ENCODE measurements at places on chromosomes 7 and 10. TPM values are rescaled to one million over a fixed set of nuclear protein-coding genes. Genes with fewer than 3 reads are reported as not detected.
A peak's percentile ranks its signal among the peaks of the same experiment; 100 is the strongest.

Gene JCAD
- total RNA-seq = 0.31 TPM

Gene ZNF239
- total RNA-seq = 1.7 TPM

Gene DPP6
- total RNA-seq = not detected

Gene EIF5AL1
- 0.34 TPM for total RNA-seq

Gene SLC13A4
- not detected for total RNA-seq

Gene FBXL13
- 0.54 TPM for total RNA-seq

Gene KMT2C
- 59.5 TPM for total RNA-seq

Gene SMKR1
- total RNA-seq = 4.8 TPM

DNA sequence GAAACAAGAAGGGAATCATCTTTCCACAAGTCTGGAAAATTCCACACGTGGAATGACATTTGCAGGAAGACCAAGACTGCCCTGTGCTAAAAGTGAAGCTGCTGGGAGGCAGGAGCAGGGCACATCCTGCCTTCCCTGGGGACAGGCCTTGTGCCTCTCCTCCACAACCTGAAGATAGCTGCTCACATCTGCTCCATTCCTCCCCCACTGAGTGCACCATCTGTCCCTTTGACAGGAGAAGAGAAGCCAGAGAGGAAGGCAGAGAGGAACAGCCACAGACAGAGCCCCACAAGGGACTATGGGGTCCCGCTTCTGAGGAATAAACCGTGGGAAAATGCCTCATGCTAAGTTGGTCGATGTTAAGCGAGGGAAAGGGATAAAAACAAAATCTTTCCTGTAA, 15.9 kb upstream of the FAM171A1 start:
- no peak for DNase-seq

GRCh38 chr7:157889480-157889879, 552.7 kb downstream of the DNAJB6 start:
- no peak for DNase-seq

DNA sequence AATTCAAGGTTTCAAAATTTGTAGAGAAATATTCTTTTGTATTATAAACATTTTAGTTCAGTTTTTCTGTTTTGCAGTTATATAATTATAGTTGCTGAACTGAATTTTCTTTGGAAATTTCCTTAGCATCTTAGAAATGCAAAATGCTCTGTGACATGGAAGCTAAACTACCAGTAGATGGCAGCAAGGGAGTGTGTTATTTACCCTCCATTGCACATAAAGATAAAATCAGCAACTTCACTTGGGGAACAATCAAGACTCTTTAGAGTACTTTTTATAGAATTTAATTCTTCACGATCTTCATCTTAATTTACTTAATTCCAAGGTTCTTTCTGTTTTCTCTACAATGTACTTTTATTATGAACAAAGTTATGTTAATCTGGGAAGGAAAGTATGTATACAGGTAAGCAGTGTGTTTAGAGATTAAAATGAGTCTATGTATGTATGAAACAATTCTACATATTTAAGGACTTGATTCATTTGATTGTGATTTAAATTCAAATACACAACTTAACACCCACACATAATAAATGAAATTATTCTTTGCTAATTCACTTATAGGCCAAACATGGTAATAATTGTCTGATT, 404.2 kb downstream of the THSD7A start:
- DNase-seq = no peak

DNA sequence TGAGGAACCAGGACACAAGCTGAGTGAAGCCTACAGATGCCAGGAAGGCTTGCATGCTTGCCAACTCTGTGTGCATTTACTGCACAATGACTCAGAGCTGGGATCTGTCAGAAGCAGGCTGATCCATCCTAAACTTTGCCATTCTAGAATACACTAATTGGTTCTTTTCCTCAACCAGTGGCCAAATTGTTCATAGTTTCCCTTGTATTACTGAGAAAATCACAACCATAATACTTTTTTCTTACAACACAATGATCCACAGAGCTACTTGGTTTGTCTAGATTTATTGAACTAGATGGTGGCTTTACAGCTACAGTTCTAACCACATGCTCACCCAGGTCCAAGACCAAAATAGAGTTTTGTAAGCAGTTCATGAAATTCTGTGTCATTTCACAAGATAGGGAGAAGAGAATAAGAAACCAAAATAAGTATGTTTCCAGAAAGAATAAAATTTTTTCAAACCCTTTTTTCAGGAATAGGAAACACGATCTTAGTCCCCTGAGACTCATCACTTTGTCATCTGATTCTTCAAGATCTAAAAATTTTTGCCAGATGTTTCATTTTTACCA, 21.0 kb upstream of the LRRC17 start:
- DNase-seq = no peak

DNA sequence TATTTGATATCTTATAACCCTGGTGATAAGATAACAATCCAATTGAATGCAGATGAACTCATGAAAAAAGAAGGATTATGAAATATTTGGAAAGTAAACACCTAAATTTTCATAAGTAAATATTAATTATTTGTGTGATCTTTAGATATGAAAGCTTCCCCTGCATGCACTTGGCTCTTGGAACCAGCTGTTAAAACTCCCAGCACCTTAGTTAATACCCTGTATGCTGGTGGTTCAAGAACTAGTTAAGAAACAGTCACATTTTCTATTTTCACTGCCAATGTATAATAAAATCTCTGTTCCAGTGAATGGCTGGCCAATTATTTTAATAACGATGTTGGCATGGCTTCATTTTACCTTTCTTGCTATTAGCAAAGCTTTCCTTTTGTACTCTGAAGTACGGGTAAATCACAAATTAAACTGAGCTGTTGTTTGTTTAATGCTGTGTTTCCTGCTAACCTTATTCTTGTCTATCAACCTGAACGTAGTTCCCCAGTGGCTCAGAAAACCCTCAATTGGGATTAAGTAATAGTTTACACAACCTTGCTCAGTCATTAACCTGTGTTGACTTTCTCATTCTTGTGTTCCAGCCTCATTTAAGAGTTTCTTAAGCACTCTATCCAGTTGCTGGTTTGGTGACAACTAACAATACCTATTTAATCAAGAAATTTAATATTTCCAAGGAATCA, 38.9 kb downstream of the MET start:
- no peak for DNase-seq

DNA sequence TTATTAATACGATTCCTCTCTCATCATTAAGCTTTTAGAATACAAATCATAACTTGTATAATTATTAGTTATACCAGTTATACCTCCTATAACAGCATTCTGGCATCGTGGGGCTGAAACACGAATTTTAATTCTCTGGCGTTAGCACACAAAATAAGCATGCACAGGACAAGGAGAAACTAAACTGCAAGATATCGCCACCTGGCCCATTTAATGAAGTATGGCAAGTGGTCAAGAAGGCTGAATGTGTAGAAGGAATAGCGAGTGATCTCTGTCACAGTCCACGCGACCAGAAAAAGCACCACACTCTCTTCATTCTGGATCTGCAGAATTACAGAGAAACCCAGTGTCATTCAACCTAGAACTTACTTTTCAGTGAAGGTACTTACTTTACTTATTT, 18.1 kb downstream of the HACD1 start:
- DNase-seq = no peak

- DNase-seq = no peak
These were observed 2.2 kb downstream of the NDST2 start for GRCh38 chr10:73809061-73809818.

DNA sequence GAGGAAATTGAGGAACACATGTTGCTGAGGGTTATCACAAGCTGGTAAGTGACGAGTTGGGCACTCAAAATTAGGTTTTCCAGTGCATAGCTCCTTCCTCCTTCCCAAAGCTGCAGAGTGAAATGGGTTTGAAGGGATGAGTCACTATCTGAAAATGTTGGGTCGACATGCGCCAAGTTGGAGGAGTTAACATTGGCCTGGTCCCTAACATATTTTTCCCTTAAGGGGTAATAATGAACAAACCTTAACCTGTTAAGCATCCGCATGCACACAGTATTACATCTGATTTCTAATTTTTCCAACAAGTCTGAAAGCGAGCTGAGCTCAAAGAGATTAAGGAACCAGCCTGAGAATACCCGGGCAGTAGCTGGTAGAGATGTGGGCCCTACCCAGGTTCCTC, 20.7 kb upstream of the TECTB start:
- DNase-seq = no peak

- no peak for DNase-seq
These were observed 132.0 kb upstream of the FOXK1 start for GRCh38 chr7:4550117-4550516.

GRCh38 chr10:97648562-97649404, 8.3 kb downstream of the PI4K2A start:
- peak; percentile 24 for DNase-seq

DNA sequence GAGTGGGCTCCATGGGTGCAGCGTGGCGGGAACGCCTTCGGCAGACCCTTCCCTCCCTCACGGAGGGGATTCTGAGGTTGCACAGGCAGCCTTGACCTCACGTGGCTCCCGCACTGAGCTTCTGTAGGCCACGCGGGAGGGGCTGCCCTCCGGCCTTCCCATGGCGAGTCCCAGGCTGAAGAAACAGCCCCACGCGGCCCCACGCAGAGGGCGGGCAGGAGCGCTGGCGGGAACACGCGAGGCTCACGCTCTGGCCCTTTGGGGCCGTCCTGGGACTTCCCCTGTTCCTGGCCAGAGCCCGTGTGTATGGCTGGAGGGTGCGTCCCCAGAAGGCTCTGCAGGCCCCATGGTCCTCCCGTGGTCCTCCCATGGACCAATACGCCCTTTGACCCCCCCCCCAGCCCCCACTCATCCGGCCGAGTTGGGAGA, 21.7 kb upstream of the NKX6-2 start:
- no peak for DNase-seq

- no peak for DNase-seq
These were observed 267.7 kb upstream of the SEMA3A start for GRCh38 chr7:84462259-84462658.

DNA sequence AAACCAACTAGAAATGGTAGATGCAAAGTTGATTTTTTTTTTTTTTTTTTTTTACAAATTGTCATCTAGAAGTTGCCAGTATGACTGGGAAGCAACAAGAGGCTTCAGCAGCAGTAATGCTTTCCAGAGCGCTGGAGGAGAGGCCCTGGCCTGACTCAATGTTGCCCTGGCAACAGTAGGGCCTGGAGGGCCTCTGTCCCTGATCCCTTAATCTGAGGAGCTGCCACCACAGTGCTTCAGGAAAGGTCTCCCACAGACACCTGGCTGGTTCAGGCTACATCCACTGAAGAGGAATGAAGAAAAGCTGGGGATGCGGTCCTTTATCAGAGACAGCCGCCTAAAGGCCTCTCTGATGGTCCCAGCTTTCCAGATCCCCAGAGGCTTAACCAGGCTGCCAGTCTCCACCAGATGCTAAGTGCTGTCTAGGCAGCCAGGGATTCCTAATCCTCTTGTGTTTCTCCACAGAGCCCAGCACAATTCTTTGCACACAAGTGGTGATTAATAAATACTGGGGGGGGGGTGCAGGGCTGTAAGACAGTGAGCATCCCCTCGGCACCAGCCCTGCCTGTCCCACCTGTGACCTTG, 33.7 kb downstream of the ZNF777 start:
- DNase-seq = no peak

GRCh38 chr10:97129666-97130065, 56.1 kb downstream of the SLIT1 start:
- DNase-seq = no peak

GRCh38 chr10:6737080-6737641, 157.1 kb upstream of the PRKCQ start:
- no peak for DNase-seq

- DNase-seq = no peak
These were observed 82.4 kb upstream of the INHBA start for GRCh38 chr7:41785265-41785664.

- DNase-seq = no peak
These were observed 3.8 kb downstream of the LCOR start for GRCh38 chr10:96835899-96836298.
